ENCODE measurements at places on chromosomes 4 and X.

DNA sequence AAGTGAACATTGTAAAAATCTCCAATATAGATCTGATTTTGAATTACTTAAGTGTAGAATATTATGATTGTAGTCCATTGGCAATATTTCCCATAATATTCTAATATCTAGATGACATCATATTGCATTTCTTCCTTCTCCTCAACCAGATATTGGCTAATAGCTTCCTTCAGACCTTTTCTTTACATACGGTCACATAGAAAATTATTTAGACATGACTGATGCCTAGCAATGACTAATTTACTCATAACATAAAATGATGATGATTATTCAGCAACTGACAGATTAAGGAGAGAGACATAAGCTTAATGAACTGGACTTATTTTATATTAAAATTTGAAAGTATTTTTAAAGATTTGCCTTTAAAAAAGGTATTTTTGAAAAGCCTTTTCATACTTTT is 1287.6 kb downstream of the STIM2 start:
- no peak for DNase-seq

DNA sequence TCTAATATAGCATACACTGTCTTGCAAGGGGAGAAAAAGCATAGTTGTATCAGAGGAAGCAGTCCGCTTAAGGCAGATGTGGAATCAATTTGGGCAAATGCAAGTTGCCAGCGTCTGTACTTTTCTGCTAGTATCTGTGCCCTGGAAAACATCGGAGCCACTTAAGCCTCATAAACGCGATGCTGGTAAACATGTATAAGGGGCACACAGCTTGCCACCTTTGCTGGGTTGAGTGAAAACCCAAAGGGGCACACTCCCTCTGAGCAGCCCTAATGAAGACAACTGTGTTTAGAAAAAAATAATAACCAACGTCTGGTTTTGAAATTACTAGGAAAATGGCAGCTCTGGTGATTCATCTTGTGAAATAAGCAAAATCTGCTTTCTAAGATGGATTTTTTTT is 24.3 kb downstream of the SMIM20 start:
- DNase-seq = no peak

DNA sequence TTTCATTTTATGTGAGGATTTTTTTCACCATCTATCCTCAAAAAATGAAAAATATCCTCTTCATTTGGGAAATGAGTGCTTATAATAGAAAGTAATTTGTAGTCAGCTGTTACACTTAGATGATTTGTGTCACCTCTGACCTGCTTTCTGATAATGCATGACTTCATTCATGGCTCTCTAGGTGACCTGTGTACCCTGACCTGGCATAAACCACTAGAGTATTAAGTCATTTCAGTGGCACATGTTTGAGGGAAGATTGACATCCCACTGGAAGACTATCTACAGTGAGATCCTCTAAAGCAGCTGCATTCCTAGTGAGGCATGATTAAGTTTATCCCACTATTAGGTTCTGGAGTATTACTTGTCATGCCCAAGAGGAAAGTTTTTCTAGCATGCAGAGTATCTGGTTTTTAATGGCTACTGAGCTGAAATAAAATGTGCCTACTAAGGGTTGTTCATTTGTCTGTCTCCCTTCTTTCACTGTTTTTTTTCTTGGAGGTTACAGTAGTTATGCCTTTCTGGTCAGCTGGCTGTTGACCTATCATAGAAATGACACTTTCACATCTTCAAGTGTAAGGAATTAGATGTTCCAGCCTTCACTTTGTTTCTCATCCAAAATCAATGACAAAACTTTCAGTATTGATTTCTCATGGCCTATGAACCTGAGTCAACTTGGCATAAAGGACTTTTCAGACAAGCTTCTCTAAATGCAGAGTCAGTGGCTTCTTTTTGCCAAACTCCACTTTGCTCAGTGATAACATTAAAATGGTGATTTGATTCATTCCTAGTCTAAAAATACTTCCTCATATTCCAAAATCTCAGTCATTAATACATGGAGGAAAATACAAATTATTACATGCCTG is 33.1 kb downstream of the TET2 start:
- no peak for DNase-seq

DNA sequence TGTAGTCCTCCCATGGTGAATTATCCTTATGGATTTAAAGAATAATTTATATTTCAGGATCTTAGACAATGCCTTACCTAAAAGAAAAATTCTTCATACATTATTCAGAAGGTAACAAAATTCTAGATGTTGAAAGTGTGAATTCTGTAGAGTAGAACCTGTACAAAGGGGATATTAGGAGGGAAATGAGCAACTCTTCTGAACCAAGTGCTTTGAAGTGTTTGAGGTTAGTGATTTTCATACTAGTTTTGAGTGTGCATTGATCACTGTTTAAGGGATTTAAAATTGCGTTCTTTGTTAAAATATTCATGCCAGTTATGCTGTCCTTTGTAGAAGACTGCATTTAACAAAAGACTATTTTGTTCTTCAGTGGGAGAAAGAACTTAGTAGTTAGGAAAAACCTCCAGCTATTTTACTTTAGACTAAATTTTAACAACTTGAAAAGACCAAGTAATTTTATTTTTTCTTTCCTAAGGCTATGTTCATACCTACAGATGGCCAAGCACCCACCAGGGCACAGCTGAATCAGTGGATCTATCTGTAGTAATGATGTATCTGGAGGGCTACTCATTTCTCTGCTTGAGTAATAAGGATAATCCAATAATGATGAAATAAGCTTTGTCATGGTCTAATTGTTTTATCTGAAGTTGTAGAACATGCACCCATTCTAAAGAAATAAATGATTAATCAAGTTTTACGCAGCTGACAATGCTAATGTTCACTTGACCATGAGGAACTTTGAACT is 134.3 kb upstream of the RPS6KA6 start:
- no peak for DNase-seq

DNA sequence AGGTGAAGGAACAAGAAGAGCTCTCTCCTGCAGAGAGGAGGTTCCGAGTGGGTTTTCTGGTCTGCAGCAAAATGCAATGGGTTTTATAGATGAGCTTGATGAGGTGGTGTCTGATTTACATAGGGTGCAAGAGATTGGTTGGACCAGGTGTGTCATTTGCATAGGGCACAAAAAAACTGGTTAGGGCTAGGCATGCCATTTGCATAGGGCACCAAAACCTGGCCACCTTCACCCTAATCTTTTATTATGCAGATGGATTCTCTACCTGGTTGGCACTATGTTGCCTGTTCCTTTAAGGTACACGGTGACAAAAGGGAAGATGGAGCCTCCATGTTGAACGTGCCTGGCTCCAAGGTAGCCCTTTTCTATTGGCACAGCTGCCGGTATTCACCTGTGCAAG is 94.5 kb upstream of the PRKX start:
- DNase-seq = no peak

All from NCI-H460 (cell line).